ENCODE measurements at places on chromosomes 6 and 20.

DNA sequence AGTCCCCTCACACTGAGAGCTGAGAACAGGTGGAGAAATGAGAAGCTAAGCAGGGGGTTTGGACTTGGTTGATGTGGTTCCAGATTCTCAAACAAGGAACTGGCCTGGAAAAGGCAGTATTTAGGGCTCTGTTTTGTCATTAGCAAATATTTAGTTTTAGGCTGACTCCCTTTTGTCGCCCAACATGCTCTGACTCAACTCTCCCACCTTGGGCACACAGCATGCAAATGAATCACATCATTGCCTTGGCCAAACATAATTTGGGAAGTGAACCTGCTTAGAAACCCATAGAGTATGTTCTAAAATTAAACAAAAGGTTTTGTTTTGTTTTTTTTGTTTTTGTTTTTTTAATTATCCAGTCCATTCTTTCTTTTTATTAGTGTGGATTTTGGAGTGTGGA lies 9.5 kb upstream of the UQCC2 start:
- H3K27ac ChIP-seq: no peak overlapping the region
- no peaks in the 10 kb centered on the region for H3K27me3 ChIP-seq
- no peaks in the 10 kb centered on the region for H3K36me3 ChIP-seq
- no peak overlapping the region for H3K4me3 ChIP-seq
- DNase-seq: no peak

GRCh38 chr6:31581434-31582229 lies 592 bp downstream of the LTB start:
- peak overlapping the region; percentile 74 for H3K4me3 ChIP-seq
- DNase-seq: no peak
- peak overlapping the region; percentile 73 for H3K27ac ChIP-seq
- no peaks in the 10 kb centered on the region for H3K4me1 ChIP-seq
- H3K27me3 ChIP-seq: no peaks in the 10 kb centered on the region

DNA sequence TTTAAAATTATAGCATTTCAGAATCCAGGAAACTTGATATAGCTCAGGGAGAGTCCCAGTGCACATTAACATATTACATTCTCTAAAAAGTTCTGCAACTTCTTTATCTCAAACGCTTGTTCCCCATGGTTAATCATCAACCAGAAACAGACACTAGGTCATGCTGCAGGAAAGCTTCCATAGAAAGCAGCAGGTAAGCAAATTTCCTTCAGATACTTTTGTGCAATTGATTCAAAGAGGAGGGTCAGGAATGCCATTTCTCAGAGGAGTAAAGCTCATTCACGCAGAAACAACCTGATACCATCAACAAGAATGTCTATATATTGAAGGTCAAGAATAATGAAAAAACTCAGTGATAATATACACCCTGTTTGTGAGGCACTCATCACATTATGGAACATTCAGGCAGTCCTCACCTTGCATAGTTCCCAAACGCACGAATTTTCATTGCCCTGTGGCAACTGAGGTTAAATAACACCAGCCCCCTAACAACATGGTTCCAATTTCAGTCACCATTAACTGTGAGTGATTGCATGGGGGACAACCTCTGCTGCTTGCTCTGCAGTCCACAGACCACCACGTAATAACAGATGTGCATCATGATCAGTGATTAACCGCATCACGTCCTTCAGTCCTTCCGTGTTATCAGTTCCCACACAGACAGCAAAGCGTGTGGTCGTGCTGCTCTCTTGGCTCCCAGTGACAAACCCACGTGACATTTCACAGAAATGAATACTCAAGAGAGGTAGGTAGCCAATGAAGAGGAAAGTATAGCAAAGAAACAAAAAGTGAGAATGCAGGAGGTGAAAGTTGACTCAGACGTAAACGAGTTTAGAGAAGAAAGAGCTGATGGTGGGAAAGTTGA lies 95.7 kb downstream of the LY86 start:
- peak; percentile 68 for DNase-seq
- H3K4me1 ChIP-seq: peaks cover 69% of the 10 kb centered on the region
- no peak overlapping the region for H3K4me3 ChIP-seq
- peak overlapping the region; percentile 76 for H3K27ac ChIP-seq
- no peaks in the 10 kb centered on the region for H3K36me3 ChIP-seq

DNA sequence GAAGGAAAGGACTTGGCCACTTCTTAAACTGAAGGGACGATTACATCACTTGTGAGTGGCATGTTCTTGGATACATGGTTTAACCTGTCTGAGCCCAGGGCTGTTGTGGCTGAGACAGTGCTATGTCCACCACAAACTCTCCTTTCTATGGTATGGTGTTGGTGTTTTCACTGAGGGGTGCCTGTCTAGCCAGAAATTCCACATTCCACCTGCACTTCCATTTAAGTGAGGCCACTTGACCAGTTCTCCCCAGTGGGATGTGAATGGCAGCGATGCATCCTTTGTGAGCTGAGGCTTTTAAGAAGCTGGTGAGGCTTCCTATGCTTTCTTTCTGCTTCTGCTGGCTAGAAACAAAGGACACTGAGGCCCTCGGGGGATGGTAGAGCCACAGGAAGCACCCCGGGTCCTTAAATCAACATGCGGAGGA lies 151.4 kb upstream of the CHD6 start:
- H3K4me1 ChIP-seq: no peaks in the 10 kb centered on the region
- DNase-seq: no peak
- no peaks in the 10 kb centered on the region for H3K36me3 ChIP-seq
- no peak overlapping the region for H3K27ac ChIP-seq

- H3K27me3 ChIP-seq: no peaks in the 10 kb centered on the region
- no peaks in the 10 kb centered on the region for H3K4me1 ChIP-seq
- H3K27ac ChIP-seq: no peak overlapping the region
- DNase-seq: peak; percentile 69
- H3K36me3 ChIP-seq: peaks cover 2% of the 10 kb centered on the region
Observed at GRCh38 chr6:158072083-158072721, 90.5 kb downstream of the SYNJ2 start.

DNA sequence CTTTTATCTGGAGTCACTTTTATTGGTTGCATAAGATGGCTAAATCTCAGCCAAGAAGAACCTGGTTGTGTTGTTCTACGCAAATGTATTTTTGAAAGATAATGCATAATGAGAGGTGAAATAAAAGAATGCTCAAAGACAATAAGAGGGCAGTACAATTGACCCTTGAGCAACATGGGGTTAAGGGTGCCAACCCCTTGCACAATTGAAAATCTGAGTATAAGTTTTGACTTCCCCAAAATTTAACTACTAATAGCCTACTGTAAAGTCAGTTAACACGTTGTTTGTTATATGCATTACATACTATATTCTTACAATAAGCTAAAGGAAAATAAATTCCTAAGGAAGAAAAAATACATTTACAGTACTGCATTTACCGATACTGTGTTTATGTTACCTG lies 5.9 kb downstream of the RNF146 start:
- H3K4me3 ChIP-seq: no peak overlapping the region
- no peaks in the 10 kb centered on the region for H3K36me3 ChIP-seq
- H3K4me1 ChIP-seq: peaks cover 3% of the 10 kb centered on the region

All from liver (tissue), 10 donors.